ENCODE measurements at places on chromosomes 2 and 18.
A peak's percentile ranks its signal among the peaks of the same experiment; 100 is the strongest.

- H3K4me1 ChIP-seq, result peaks cover 25% of the 10 kb centered on the region
- no peak overlapping the region for H3K4me3 ChIP-seq
- H3K36me3 ChIP-seq, result peaks cover 3% of the 10 kb centered on the region
- DNase-seq, result no peak
- no peak overlapping the region for H3K27ac ChIP-seq
These were observed 34.0 kb downstream of the QPCT start for GRCh38 chr2:37378411-37378810.

- peak overlapping the region; percentile 98 for H3K27ac ChIP-seq
These were observed 33.2 kb downstream of the TOGARAM2 start for GRCh38 chr2:29014331-29014730.

- no peaks in the 10 kb centered on the region for H3K27me3 ChIP-seq
- no peaks in the 10 kb centered on the region for H3K36me3 ChIP-seq
- no peak for DNase-seq
- H3K4me1 ChIP-seq, result no peaks in the 10 kb centered on the region
- no peak overlapping the region for H3K27ac ChIP-seq
These were observed 249.9 kb upstream of the THUMPD2 start for GRCh38 chr2:40028792-40029488.

DNA sequence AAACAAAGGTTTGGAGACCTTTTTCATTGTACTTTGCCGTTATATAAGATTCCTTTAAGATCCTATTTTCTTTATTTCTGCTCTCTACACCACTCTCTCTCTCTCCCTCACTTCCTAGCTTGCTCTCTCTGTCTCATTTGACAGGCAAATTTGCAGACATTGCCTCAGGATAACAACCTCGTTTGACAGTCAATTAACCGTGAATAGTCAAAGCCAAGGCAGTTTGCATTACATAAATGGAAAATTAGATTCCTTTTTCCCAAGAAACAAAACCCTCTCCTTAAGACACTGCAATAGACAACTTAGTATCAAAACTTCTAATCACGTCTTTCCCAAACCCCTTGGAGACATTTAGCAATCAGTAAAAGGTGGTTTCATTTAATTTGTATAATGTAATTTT, 7.4 kb downstream of the SKOR2 start:
- no peak for DNase-seq
- peaks cover 51% of the 10 kb centered on the region for H3K27me3 ChIP-seq
- no peak overlapping the region for H3K4me3 ChIP-seq
- H3K36me3 ChIP-seq, result peaks cover 9% of the 10 kb centered on the region
- H3K4me1 ChIP-seq, result no peaks in the 10 kb centered on the region
- no peak overlapping the region for H3K27ac ChIP-seq

DNA sequence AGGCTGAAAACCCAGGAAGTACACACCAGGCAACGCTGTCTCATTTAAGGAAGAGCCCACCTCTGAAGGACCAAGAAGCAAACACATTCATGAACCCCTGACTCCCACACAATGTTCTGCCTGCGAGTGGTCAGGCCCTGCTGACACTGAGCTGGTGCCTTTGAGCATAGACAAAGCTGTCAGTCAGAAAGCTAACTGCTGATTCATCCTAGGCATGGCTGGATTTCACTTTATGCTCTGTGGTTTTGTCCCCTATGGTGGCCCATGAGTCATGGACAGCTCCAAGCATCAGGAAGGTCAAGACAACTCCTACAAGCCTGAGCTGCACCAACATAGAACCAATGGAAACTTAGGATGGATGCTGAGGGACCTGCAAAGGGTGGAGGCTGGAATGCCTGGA, 78.9 kb downstream of the UXS1 start:
- no peak overlapping the region for H3K4me3 ChIP-seq
- no peaks in the 10 kb centered on the region for H3K27me3 ChIP-seq
- no peak overlapping the region for H3K27ac ChIP-seq

- no peaks in the 10 kb centered on the region for H3K36me3 ChIP-seq
- no peak for DNase-seq
- H3K27ac ChIP-seq, result no peak overlapping the region
- H3K4me3 ChIP-seq, result no peak overlapping the region
- H3K4me1 ChIP-seq, result peaks cover 5% of the 10 kb centered on the region
These were observed 10.7 kb upstream of the STAM2 start for GRCh38 chr2:152186262-152186661.

GRCh38 chr18:50061876-50062517, 132.9 kb downstream of the MYO5B start:
- H3K27me3 ChIP-seq, result peaks cover 23% of the 10 kb centered on the region
- no peaks in the 10 kb centered on the region for H3K4me1 ChIP-seq
- no peak overlapping the region for H3K27ac ChIP-seq
- DNase-seq, result no peak
- H3K36me3 ChIP-seq, result no peaks in the 10 kb centered on the region

DNA sequence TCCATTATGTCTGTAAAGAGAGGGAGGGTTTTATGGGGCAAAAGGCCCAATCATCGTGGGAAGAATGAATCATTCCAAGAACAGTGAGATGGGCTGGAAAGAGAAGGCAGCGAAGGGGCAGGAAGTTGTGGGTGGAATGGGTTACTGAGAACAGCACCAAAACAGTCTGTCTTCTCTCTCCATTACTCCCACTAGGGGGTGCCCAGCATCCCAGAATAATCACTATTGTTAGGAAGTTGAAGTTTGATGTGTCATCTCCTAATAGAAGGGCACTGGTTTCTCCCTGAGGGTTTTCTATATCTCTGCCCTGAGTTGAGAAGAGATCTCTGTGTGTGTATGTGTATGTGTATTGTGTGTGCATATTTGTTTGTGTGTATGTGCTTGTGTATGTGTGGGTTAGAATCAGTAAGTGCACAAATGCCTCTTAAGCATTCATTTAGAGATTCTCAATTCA, 76.6 kb upstream of the MAP4K3 start:
- DNase-seq, result peak; percentile 50
- H3K4me1 ChIP-seq, result peaks cover 27% of the 10 kb centered on the region
- no peak overlapping the region for H3K4me3 ChIP-seq
- no peak overlapping the region for H3K27ac ChIP-seq
- H3K36me3 ChIP-seq, result no peaks in the 10 kb centered on the region
- no peaks in the 10 kb centered on the region for H3K27me3 ChIP-seq

GRCh38 chr2:15271941-15272542, 289.1 kb downstream of the NBAS start:
- H3K27ac ChIP-seq, result no peak overlapping the region
- H3K4me1 ChIP-seq, result no peaks in the 10 kb centered on the region
- no peak overlapping the region for H3K4me3 ChIP-seq
- DNase-seq, result no peak
- H3K27me3 ChIP-seq, result no peaks in the 10 kb centered on the region

Measured in activated CD4-positive, alpha-beta memory T cell treated with anti-CD3 and anti-CD28 coated beads, Interleukin-2, amount 10 ng/mL, durations not matched to agents 7 days and 5 days (primary cell).